Colonic mucosa (tissue), 4 donors: ENCODE measurements at places on chromosomes 5 and 9.

DNA sequence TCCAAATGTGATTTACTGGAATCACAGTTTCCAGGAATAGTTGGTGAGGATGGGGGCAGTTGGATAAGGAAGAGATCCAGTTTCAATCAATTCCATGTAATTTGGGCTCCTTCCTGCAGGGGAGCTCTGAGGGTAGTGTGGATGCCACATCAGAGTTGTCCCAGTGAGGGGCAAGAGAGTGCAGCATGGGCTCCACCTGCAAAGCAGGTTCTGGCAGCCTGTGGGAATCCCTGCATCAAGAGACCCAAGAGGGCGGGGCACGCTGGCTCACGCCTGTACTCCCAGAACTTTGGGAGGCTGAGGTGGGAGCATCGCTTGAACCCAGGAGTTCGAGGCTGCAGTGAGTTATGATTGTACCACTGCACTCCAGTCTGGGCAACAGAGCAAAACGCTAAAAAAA, 188.5 kb downstream of the CACNA1B start:
- DNase-seq = no peak

DNA sequence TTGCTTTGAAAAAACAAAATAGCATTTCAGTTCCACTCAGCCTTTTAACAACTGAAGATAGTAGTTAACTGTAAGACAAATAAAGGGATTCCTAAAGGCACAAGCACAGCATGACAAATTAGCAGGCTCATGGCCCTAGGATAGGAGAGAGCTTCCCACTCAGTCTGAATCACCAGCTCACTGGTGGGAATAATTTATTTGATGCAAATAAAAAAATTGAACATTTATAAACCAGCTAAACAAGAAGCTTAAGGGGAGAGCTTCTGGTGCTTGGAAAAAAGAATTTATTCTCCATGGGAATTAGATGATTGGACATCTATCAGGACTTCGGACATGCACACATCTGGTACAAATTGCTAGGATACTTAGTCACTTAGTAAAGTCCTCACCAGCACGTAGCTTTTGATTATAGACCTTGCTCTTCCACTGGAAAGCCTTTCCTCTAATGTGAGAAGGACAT, 294.1 kb upstream of the TNC start:
- no peak for DNase-seq

DNA sequence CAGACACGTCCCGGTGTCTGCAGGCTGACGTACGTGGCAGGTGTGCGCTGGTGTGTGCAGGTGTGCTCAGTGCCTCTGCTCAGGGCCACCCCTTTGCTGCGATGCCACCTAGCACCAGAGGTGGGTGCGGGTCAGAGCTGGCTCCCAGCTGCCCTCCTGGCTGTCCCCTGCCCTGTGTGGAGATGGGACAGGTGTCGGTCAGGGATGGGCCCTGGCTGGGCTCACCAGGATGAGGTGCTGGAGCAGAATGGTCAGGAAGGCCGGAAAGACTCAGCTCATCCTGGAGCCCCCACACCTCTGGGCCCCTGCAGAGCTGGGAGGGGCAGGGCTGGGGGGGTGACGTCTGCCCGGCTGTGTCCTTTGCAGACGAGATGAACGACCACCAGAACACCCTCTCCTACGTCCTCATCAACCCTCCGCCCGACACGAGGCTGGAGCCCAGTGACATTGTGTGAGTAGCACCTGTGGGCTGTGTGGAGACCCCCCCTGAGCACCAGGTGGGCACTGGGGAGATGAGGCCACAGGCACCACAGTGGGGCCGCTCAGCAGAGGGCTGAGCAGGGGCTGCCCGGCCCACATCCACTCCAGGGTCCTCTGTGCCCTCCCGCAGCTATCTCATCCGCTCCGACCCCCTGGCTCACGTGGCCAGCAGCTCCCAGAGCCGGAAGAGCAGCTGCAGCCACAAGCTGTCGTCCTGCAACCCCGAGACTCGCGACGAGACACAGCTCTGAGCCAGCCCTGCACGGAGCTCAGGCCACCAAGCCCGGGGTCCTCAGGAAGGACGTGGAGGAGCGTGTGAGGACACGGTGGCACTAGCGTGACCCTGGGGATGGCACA, 89.7 kb downstream of the KCNT1 start:
- no peak for DNase-seq

DNA sequence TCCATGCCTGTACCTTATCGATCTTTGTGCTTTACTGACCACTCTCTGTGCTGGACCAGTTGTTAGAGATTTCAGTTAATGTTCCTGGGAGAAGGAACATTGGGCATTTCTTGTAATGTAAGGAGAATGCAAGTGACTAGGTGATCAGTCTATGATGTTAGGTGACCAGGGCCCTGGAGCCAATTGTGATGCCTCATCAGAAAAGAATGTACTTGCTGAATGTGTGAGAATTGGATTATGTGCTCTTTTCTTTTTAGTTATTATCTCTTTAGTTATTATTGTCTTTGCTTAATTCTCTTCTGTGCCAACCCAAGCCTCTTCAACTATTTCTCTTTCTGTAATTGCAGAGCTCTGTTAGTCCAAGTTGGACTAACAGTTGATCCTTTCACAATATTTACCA, 92.9 kb downstream of the LRRC70 start:
- no peak for DNase-seq

DNA sequence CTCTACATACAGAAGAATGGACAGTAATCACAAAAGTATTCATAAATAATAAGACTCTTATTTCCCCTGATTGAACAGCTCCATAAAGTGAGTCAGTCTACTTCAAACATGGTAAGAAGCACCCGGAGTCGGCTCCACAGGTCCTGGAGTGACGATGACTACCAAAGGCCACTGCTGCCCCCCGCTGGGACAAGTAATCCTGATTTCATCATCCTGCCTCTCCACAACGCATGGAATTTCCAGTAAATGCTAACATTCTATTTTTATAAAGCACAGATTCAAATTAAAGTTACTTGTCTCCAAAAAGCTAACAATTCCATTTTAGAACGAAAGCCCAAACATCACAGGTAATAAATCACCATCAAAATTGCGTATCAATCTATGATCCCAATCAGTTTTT, 16.2 kb downstream of the ATPSCKMT start:
- no peak for DNase-seq

DNA sequence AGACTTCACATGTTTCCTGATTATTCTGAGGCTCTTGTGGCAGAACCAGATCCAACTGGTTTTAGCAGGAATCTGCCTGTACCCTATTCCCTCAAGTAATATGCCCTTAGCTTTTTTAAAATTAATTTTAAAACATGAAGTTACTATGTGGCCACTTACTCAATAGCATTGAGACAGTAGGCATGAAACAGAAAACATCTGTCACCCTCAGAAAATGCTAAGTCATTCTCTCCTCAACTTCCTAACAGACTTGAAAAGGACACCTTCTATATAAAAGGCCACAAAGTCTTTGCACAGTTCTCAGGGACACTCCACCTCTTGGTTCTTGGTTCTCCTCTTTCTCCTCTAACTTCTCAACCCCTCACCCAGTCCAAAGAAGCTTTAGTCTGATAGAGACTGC, 277.8 kb downstream of the RAB3C start:
- DNase-seq = no peak

DNA sequence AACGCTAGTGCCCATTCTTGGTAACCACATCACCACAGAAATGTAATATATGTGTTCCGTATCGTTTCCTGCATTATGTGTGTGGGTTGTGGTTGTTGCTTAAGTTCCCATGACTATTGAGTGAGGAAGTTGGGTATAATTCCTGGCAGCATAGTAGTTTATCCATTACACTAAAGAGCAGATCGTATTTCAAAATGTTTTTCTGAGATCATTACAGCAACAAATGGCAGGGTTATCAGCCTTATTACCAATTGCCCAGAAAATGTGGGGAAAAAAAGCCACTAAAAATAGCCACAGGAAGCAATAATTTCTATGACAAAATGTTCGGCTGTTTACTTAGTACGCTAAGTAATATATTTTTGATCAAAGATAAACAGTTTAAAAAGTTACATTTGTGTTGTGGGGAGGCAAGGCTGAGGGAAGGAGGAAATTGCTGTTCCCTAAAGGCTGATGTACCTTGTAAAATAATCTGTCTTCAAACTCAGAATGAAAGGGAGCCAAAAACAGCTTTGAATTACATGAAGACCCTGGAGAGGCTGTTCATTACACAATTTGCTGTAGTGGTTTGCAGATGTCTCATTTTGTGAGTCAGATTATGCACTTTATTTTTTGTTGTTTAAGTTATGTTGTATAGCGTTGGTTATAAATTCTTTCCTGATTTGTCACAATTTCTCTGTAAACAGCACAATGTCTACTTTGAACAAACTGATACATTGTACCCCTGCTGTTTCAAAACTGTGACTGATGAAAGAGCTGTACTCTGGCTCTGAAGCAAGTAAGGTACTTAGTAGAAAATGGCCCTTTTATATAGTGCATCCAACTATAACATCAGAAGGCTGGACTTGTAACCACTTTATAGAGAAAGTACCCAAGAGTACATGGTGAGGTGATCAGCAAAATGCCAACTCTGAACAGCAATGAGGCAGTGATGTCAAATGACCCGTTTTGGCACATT, 1028.5 kb downstream of the NR2F1-AS1 start:
- no peak for DNase-seq

DNA sequence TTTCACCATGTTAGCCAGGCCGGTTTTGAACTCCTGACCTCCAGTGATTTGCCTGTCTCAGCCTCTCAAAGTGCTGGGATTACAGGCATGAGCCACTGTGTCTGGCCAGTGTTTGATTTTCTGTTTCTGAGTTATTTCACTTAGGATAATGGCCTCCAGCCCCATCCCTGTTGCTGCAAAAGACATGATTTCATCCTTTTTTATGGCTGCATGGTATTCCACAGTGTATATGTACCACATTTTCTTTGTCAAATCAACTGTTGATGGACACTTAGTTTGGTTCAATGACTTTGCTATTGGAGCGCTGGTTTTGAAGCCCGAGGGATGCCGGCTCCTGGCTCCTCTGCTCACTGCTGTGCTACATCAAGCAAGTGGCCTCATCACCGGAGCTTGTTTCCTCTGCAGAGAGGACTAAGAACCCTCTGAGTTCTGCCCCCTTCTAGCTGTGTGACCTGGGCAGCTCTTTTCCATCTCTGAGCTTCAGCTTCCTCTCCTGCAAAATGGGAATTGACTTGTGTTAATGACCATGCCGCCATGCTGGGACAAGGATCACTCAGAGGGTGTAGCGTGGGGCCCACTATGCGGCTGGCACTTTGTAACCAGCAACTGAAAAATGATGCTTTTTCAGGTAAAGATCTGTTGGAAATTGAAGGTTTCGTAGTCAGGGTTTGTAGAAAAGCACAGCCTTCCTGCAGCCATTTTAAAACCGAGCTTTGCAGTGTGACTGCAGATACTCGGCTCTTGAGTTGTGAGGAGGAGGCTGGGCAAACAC, 4.6 kb upstream of the NEURL1B start:
- DNase-seq = no peak

GRCh38 chr9:3708751-3709150, 182.9 kb upstream of the RFX3 start:
- DNase-seq = no peak

GRCh38 chr5:102762095-102762534, 7.0 kb downstream of the PAM start:
- DNase-seq = no peak

DNA sequence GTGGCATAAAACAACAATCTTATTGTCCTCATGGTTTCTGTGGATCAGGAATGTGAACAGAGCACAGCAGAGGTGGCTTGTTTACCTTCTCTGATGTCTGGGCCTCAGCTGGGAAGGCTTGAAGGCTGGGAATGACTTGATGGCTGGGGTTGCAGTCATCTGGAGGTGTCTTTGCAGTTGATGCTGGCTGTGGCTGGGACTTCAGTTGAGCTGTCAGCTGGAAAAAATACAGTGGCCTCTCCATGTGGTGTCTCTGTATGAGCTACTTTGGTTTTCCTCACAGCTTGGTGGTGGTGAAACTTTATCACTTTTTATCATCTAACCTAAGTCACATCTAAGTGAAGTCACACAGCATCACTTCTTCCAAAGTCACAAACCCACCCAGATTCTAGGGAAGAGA, 24.7 kb upstream of the STX17 start:
- no peak for DNase-seq

- DNase-seq = no peak
Observed at GRCh38 chr5:106601620-106602019, 1069.1 kb downstream of the EFNA5 start.

GRCh38 chr5:176653401-176654385, 6.4 kb downstream of the TSPAN17 start:
- DNase-seq = no peak

DNA sequence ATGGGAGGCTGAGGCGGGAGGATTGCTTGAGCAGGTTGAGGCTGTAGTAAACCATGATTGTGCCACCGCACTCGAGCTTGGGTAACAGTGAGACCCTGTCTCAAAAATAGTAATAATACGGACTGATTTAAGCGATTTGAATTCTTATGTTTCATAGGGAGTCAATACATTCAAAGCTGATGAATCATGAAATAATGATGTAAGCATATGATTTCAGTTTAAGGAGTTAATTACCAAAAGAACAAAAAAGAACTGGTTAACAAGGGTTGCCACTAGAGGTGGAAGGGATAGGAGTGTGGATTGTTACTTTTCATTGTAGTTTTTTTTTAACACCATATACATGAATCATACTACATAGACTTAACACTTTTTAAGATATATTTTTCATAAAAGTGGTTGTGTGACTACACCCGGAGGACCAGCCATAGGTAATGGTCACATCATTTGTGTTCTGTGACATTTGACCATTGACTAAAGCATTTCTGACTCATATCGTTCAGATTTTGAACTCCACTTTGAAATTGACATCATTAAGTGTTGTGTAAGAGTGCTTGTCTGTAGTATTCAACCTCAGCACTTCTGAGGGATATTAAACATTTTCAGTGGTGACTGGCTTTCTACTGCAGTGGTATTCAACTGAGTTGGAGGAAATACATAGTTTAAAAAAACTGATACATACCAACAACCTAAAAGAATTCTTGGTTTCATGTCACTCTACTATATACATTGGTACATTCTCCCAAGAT, 7.0 kb downstream of the TRMT10B start:
- no peak for DNase-seq

- DNase-seq = no peak
Observed at GRCh38 chr9:92887880-92888338, 10.1 kb upstream of the ZNF484 start.

DNA sequence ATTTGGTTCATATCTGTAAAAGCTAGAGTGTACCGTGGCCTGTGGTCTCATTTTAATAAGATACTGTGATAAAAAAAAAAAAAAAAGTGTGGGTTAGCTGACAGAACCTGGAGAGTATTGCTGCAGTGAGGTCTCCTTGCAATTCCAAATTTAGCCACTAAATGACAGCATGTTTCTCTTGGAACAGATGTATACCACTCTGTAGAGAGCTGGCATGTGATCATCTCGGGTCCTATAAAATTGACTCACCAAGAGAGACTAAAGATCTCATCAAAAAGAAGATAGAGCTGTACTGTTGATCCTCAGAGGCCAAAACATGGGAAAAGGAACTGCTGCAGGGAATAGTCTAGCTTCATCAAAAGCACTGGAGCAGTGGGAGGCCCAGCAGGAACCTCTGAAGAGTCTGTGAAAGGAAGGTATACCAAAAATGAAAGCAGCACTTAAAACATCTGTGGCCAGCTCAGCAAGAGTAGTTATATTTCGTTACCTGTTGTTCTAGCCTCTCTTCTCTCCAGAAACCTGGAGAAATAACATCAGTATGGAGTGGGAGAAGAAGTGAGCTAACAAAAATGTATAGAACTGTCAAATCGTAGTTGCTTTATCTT, 826.8 kb downstream of the EFNA5 start:
- no peak for DNase-seq
